ENCODE measurements at places on chromosomes 7 and 10.
A peak's percentile ranks its signal among the peaks of the same experiment; 100 is the strongest.

- DNase-seq = no peak
Measured at GRCh38 chr7:29346231-29346978, 151.8 kb downstream of the CHN2 start.

GRCh38 chr7:134678115-134678514, 31.5 kb downstream of the BPGM start:
- DNase-seq = no peak

GRCh38 chr7:73707045-73707631, 12.3 kb downstream of the STX1A start:
- no peak for DNase-seq

DNA sequence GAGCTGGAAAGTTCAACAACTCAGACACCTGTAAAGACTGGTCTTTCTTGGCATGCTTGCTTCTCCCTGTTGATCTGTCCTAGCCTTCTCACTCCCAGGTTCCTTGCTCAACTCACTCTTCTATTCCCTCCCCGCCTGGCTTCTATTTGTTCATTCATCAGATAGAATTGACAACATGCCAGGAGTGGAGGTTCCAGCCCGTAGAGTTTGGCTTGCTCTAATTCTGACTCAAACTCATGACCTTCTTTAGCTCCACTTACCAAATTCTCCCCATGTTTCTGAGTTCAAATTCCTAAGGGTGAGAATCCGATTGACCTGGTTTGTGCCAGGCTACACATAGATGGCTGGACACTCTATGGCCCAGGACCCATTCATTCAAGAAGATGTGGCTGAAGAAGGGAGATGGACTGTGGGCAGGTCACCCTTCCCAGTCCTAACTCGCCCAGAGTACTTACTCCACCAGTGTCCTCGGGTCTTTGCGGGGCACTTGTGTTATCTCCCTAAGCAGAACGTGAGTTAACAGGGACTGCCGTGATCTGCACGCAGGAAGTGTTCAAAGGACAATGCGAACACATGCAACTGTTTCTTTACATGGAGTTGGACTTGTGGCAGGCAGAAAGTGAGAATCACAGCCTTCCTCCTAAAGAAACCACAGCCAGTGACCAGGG, 4.0 kb upstream of the TMEM236 start:
- no peak for DNase-seq

GRCh38 chr7:157357129-157358040, 20.6 kb downstream of the DNAJB6 start:
- DNase-seq = no peak

DNA sequence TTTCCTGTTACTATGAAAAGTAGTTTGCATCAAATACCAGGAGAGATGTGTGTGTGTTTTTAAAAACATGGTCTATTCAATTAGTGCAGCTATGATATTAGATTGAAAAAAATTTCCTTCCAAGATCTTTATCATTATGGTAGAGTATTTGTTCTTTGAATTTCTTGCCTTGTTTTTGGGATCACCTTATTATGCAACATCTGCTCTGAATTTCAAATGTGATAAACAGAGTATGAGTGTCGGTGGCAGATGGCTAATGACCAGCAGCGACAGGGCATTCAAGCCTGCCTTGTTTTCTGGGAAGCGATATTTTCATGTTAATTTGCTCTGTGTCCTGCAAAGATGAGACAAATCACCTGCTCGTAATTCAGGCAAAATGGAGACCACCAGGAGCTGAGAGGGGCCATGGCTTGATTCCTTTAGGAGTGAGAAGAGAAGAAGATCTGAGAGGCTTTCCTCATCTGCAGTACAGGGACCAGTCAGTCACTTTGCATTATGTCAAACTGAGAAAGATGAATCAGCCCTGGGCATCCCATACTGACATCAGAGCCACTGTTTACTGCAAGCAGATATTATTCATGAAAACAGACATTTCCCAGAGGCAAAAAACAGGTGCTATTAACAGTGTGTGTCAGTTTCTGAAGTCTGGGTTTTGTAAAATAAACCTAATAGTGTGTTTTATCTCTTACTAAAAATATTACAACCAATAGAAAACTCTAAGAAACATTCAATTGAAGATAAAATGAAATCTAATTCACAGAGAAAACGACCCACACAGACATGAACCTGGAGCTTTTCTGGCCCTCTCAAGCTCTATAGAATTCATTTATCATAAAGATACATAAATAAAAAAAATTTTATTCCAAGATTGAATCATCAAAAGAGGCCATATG, 67.6 kb downstream of the CDK6 start:
- no peak for DNase-seq

GRCh38 chr10:96846395-96846794, 14.3 kb downstream of the LCOR start:
- no peak for DNase-seq

- DNase-seq = peak; percentile 14
Measured at GRCh38 chr7:15396210-15397158, 165.3 kb downstream of the AGMO start.

DNA sequence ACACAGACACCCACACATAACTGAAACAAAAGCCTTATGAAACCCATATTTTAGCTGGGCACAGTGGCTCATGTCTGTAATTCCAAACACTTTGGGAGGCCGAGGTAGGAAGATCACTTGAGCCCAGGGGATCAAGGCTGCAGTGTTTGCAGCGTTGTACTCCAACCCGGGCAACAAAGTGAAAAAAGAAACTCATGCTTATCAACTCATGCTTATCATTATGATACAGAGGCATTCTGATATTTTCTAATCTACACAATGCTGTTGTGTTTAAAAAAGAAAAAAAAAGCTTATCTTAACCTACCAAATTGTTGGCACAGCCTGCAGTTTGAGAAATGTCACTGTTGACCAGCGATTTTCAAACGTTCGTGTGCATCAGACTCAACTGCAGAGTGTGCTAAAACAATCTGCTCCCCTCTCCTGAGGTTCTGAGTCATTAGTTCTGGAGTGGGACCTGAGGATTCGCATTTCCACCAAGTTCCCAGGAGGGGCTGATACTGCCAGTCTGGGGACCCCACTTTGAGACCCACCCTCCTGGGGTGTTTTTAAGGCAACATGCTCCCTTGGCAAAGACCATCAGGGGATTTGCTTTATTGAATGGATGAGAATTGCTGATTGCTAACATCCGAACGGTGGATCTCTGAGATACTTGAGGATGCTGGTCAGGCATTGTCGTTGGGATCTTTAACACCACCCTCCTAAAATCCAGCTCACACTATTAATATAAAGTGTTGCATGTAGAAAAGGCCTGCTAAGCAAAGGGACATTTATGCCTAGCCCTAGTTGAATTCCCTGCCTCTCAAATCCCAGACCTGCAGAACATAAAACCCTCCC, 16.2 kb downstream of the CHST3 start:
- no peak for DNase-seq

- no peak for DNase-seq
Measured at GRCh38 chr7:90705391-90706071, 109.4 kb downstream of the CDK14 start.

GRCh38 chr7:79507131-79507530, 53.7 kb upstream of the MAGI2 start:
- no peak for DNase-seq

DNA sequence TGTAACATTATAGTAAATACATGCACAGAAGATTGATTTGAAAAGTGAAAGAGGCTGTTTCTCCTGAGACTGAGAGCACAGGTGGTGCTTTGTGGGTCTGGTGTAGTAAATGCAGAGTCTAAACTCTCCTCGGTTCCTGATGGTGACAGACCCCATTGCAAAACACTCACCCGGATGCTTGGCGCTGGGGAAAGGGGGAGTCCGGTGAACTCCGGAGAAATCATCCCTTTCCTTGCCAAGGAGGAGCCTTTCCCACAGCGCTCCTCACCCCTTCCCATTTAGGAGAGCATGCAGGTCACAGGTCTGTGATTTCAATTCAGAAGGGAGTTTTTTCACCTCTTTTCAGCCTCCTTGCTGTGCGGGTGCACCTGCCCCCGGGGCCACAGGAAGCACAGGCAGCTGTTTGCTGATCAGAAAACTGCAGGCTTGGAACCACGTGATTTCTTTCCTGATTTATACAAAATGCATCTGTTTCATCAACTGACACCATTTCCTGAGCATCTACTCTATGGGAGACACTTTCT, 75.6 kb upstream of the LYZL2 start:
- DNase-seq = no peak

DNA sequence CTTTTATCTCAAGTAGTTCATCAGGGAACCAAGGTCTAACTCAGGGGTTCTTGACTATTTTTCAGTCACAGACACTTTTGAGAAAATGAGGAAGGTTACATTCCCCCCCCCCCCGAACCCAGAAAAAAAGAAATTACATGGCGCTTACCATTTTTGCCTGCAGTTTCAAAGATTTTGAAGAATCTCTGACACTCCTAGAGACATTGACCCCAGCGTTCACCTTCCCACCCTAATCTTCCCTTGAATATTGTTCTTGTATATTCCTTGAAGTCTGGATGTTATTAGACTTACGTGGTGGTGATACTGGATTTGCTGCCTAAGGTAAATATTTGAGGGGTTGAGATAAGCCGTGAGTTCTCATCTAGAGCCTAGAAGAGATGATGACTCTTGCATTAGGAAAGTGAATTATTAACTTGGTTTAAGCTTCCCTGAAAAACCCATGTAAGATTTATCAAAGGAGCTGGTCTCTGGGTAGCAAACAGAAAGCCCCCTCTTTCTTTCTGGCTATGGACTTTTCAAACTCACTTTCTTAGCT, 245.7 kb upstream of the FOXK1 start:
- no peak for DNase-seq

DNA sequence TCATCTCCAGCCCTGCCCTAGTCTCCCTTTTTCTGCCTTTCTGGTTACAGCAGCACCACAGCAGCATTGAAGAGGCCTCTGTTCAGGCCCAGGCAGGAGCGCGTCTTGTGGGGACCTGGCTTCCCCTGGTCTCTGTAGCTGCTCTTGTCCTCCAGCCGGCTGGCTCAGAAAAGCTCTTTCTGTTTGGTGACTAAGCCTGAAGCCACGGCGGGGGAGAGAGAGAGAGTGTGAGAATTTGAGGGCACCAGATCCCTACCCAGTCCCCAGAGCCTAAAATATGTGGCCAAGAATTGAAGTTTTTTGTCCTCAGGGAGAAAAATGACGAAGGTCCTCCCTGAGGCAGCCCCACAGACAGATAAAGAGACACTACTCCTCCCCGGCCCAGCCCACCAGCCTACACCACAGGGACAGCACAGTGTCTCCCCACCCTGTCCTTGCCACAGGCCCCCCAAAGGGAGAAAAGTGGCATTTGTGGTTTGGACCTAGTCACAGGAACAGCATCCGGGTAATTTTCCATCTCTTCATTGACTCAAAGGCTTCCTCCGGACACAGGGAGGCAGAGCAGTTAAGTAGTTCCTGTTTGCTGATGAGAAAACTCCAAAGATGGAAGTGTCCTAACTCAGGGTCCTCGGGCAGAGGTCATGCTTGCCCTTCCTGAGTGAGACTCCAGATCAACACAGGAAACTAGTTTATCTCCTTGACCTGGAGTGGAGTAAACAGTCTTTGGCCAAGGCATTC, 13.3 kb upstream of the FAM180A start:
- no peak for DNase-seq

- no peak for DNase-seq
Measured at GRCh38 chr7:120588416-120588815, 269.5 kb downstream of the TSPAN12 start.

- DNase-seq = no peak
Measured at GRCh38 chr7:43643846-43644245, 60.9 kb downstream of the STK17A start.

GRCh38 chr10:124516181-124516580, 54.6 kb downstream of the LHPP start:
- no peak for DNase-seq

DNA sequence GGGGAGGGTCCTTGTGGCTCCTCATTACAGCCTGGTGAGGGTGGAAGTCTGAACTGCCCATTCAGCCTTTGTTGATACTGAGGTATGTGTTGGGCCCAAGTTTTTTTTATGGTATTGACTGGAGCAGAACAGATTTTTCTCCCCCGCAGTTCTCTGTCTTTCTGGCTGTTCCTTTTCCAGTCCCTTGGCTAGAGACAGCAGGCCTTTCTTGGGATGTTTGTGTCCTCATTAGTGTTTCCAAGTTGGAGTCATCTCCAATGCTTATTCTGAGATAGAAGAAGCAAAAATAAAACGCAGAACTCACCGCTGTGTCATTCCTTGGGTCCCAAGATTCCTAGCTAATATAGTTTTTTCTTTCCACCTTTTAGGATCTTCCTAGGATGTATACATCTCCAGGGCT, 193.3 kb downstream of the RAMP3 start:
- DNase-seq = no peak

GRCh38 chr10:128178302-128178958, 52.2 kb upstream of the MKI67 start:
- DNase-seq = peak; percentile 10

- DNase-seq = no peak
Measured at GRCh38 chr10:69742928-69743602, 58.6 kb upstream of the COL13A1 start.

GRCh38 chr10:94383530-94383929, 18.8 kb upstream of the TBC1D12 start:
- DNase-seq = no peak

GRCh38 chr10:101856626-101857025, 13.0 kb upstream of the KCNIP2 start:
- no peak for DNase-seq

DNA sequence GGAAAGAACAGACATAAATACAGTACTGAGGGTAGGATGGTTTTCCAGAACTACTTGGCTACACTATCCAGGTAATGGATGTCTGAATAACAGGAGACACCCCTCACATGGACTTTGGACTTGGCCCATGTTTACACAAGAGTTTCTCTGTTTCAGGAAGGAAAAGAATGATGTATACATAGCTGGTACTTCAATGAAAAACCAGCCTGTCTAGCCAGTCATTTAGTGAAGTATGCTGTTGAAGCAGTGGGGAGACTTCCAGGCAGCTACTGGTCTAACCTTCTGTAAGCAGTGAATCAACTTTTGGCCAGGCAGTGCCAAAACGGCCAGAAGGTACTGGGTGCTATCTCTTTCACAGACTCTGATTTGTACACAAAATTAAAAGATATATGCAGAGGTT, 135.0 kb downstream of the MBL2 start:
- peak; percentile 57 for DNase-seq

DNA sequence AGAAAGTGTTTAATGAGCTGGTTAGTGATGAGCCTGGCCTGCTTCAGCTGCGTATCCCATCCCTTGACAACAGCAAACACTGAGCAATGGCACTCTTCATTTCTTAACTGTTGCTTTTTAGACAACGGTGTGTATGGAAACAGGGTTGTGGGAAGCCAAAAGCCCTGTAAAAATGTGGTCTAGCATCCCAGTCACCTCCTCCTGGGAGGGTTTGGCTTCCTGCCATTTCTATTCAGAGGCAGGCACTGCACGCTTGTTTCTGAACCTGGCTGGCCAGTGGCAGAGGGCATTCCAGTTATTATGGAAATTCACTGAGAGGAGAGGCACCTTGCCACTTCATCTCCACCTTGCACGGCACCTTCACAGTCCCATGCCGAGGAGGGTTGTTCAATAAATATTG, 123.0 kb upstream of the ADARB2 start:
- DNase-seq = no peak

GRCh38 chr7:101302641-101303101, 18.9 kb downstream of the IFT22 start:
- DNase-seq = no peak

DNA sequence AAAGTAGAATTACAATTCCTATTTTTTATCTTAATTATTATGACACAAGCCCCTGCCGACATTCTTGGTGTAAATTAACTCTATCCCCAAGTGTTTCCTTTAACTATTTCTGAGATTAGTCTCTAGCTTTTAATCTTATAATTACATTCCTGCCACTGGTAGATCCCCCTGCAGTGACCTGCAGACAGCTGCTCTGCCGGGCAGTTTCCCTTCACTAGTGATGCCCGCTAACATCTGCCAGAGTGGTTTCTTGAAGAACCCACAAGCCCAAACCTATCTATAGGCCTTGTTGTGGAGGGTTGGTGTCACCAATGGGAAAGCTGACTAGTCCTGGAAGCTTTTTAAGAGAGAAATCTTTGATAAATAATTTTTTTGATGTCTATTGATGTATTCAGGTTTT, 50.0 kb downstream of the ADAM22 start:
- DNase-seq = no peak

Data from LoVo (cell line).